ENCODE measurements at places on chromosomes 5 and 9. TPM values are rescaled to one million over a fixed set of nuclear protein-coding genes. Genes with fewer than 3 reads are reported as not detected.

Gene STPG3
- not detected for total RNA-seq

GRCh38 chr5:159765760-159766517 is 150.3 kb upstream of the ADRA1B start:
- no peaks in the 10 kb centered on the region for H3K27me3 ChIP-seq
- H3K4me1 ChIP-seq, result peaks cover 13% of the 10 kb centered on the region
- H3K27ac ChIP-seq, result no peak overlapping the region
- no peak overlapping the region for H3K4me3 ChIP-seq

- H3K27ac ChIP-seq, result no peak overlapping the region
- H3K4me1 ChIP-seq, result peaks cover 26% of the 10 kb centered on the region
- no peak overlapping the region for H3K4me3 ChIP-seq
- H3K27me3 ChIP-seq, result no peaks in the 10 kb centered on the region
- no peaks in the 10 kb centered on the region for H3K36me3 ChIP-seq
Measured at GRCh38 chr5:171646102-171647042, 139.2 kb upstream of the SMIM23 start.

Gene TTF1
- total RNA-seq, result 29.5 TPM

Gene IL17B
- not detected for total RNA-seq

DNA sequence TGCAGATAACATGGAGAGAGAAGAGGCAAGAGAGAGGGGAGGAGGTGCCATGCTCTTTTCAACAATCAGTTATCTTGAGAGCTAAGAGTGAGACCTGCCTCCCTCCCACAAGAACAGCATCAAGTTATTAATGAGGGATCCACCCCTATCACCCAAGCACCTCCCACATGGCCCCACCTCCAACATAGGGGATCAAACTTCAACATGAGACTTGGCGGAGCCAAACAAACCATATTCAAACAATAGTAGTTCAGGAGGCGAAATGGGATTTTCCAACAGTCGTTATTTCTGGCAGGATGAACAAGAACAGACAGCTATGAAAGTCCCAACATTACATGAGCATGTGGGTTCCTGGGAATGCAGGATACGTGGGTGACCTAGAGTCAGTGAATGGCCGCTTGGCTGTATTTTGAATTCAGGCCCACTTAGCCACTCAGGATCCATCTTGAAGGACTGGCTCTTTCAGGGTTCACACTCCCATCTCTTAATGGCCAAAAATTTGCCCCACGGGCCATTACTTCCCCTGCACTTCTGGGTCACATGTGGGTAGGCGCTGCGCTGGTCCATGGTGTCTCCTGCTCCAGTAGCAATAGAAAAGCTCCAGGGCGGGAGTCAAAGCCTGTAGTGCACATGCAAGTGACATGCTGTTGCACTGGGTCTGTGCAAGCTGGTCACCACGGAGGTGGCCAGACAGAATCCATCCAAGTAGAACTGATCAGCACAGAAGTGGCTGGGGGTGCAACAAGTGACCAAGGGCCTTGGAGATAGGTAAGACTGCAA is 7.1 kb upstream of the FAF2 start:
- DNase-seq, result no peak
- H3K27ac ChIP-seq, result no peak overlapping the region
- no peaks in the 10 kb centered on the region for H3K36me3 ChIP-seq
- H3K4me1 ChIP-seq, result peaks cover 9% of the 10 kb centered on the region
- no peak overlapping the region for H3K4me3 ChIP-seq

GRCh38 chr9:98312365-98312764 is 56.9 kb upstream of the TBC1D2 start:
- no peaks in the 10 kb centered on the region for H3K4me1 ChIP-seq
- H3K27ac ChIP-seq, result no peak overlapping the region
- no peak for DNase-seq
- no peak overlapping the region for H3K4me3 ChIP-seq
- no peaks in the 10 kb centered on the region for H3K36me3 ChIP-seq

DNA sequence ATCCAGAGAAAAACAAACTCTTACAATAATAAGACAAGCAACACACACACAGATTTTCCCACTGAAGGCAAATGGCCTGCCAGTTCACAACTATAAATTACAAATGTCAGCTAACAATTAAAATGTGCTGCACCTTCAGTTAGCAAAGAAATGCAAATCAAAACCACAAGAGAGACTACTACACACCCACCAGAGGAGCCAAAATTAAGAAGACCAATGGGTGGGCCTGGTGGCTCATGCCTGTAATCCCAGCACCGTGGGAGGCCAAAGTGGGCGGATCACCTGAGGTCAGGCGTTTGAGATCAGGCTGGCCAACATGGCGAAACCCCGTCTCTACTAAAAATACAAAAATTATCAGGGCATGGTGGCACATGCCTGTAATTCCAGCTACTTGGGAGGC is 15.1 kb upstream of the IPPK start:
- H3K4me1 ChIP-seq, result no peaks in the 10 kb centered on the region
- H3K36me3 ChIP-seq, result no peaks in the 10 kb centered on the region
- no peaks in the 10 kb centered on the region for H3K27me3 ChIP-seq
- H3K4me3 ChIP-seq, result no peak overlapping the region
- no peak for DNase-seq
- H3K27ac ChIP-seq, result no peak overlapping the region

GRCh38 chr5:14184725-14185124 is 41.6 kb downstream of the TRIO start:
- no peak for DNase-seq
- no peaks in the 10 kb centered on the region for H3K27me3 ChIP-seq
- H3K4me3 ChIP-seq, result no peak overlapping the region
- no peaks in the 10 kb centered on the region for H3K36me3 ChIP-seq
- no peak overlapping the region for H3K27ac ChIP-seq
- peaks cover 20% of the 10 kb centered on the region for H3K4me1 ChIP-seq

DNA sequence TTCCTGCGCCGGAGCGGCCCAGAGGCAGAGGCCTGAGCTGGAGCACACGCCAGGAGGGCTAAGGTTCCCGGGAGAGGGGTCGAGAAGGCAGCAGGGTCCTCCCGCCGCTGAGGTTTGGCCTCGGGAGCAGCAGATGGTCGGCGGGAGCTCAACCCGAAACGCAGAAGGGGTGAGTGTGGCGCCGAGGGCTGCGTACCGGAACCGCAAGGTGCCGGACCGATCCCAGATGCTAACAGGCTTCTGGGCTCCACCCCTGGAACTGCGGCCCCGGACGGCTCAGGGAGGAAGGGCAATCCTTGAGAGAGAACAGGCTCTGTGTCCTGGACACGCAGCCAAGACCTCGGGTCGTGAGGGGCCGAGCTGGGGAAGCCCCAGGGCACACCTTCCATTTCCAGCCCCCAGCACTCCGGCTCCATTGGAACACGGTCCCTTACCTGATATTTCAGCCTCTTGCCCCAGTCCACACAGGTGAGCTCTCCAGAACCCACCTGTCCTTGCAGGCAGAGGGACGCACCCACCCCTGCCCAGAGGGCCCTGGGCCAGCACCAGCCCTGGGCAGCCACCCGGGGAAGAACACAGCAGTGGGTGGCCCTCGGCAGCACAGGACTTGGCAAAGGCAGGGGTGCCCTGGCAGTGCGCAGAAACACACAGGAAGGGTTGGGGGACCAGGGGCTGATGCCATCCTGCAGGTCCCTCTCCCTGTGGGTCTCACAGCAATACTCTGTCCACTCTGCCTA is 1.4 kb downstream of the LHX3 start:
- no peak overlapping the region for H3K27ac ChIP-seq
- H3K4me3 ChIP-seq, result no peak overlapping the region
- no peaks in the 10 kb centered on the region for H3K36me3 ChIP-seq
- DNase-seq, result no peak

- no peaks in the 10 kb centered on the region for H3K36me3 ChIP-seq
- DNase-seq, result no peak
- H3K4me1 ChIP-seq, result no peaks in the 10 kb centered on the region
- H3K4me3 ChIP-seq, result no peak overlapping the region
Measured at GRCh38 chr9:130383979-130384676, 60.6 kb upstream of the ASS1 start.

All from neural progenitor cell (in vitro differentiated cells).